ENCODE measurements at places on chromosomes 7 and 10.

- DNase-seq: no peak
These were observed 78.0 kb upstream of the MACROH2A2 start for GRCh38 chr10:69974551-69975155.

GRCh38 chr7:132825932-132826835 lies 249.9 kb upstream of the PLXNA4 start:
- DNase-seq: no peak

DNA sequence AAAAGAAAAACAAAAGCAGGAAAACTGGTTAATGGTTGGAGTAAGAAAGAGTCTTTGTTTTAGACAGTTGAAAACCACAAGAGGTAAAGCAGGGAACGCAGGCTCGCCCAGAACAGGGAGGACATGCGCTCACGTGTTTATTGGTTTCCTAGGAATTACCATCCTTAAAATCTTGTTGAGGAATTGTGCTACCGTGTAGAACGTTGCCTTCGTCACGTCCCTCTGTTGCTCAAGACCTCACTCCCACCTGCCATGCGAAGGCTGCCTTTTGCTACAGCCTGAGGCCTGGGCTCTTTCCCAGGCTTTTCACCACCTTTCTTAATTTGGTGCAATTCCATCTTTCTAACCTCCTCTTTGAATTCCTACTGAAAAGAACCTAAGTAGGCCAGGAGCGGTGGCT lies 61.6 kb upstream of the CAMK1D start:
- DNase-seq: no peak

GRCh38 chr7:159147687-159148086 lies 3.0 kb upstream of the VIPR2 start:
- no peak for DNase-seq

DNA sequence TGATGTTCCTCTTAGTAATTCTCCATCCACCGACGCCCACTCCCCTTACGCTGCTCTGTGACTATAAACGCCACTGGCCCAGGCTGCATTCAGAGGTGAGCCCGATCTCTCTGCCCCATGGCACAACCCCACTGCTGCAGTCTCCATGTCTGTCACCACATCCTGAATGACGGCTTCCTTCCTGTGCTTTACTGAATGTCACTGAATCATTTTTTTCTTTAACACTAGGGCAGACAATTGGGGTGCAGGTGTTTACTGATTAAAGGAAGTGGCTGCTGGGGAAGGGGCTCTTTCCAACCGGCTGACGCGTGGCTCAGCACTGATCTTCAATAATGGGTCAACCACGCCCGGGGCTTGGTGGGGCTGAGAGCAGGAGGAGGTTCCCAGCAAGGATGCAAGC lies 208.3 kb downstream of the USP6NL start:
- peak; percentile 76 for DNase-seq

DNA sequence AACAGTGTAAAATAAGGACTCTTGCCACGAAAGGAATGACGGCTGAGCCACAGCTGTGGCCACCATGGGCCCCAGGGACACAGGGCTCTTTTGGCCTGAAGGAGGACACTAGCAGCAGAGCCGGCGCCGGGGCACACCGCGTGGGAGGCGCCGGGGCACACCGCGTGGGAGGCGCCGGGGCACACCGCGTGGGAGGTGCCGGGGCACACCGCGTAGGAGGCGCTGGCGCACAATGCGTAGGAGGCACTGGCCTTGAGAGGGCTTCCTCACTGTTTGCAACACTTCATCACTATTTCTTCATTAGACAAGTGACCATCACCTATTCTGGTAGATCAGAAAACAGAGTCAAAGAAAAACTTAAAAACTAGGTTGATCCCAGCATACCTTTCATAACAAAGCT lies 23.4 kb downstream of the ESYT2 start:
- no peak for DNase-seq

DNA sequence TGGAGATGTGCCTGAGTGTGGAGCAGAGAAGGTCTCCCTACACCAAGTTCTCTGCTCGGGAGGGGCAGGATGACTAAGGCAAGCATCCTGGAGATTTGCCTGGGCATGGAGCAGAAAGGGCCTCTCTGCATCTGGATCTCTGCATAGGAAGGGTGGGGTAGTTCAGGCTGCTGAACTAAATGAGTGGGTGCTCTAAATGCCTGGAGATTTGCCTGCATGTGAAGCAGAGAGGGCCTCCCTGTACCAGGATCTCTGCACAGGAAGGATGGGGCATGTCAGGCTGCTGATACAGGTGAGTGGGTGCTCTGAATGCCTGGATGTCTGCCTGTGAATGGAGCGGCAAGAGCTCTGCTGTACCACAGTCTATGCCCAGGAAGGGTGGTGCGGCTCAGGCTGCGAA lies 680.7 kb downstream of the SUGCT start:
- DNase-seq: no peak

- DNase-seq: no peak
These were observed 126.3 kb downstream of the LRRC18 start for GRCh38 chr10:48813291-48813690.

GRCh38 chr10:67200913-67201564 lies 275.2 kb downstream of the LRRTM3 start:
- no peak for DNase-seq

- peak; percentile 99 for DNase-seq
These were observed at the start of gene GSTO2 for GRCh38 chr10:104268713-104269645. Gene GSTO2, plus strand, starts transcription at chr10:104269184. Its CDS starts 5,732 bp downstream, at chr10:104274916.

GRCh38 chr7:27165089-27165995 lies at the start of gene HOXA9:
Gene HOXA9, minus strand, starts transcription at chr7:27165537. Its CDS starts 80 bp downstream, at chr7:27165457.
- no peak for DNase-seq

GRCh38 chr10:21990449-21990848 lies 13.1 kb downstream of the DNAJC1 start:
- no peak for DNase-seq

DNA sequence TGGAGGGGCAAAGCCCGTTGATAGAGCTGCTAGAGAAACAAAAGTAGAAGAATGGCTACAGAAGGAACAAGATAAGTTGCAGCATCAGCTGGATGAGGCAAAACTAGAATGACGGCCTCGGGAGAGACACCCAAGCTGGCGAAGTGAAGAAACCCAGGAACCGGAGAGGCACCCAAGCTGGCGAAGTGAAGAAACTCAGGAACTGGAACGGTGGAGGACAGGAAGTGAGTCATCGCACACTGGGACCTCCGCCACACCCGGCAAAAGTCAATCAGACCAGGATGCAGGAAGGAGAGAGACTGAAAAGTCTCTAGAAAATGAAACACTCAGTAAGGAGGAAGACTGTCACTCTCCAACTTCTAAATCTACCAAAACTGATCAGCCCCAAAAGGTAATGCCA lies 133.0 kb upstream of the NEBL start:
- no peak for DNase-seq

GRCh38 chr7:143846692-143847091 lies 55.3 kb downstream of the TCAF1 start:
- no peak for DNase-seq

GRCh38 chr7:122219253-122219865 lies 75.3 kb upstream of the AASS start:
- DNase-seq: no peak

GRCh38 chr7:100370303-100370702 lies 3.0 kb upstream of the PILRA start:
- no peak for DNase-seq

DNA sequence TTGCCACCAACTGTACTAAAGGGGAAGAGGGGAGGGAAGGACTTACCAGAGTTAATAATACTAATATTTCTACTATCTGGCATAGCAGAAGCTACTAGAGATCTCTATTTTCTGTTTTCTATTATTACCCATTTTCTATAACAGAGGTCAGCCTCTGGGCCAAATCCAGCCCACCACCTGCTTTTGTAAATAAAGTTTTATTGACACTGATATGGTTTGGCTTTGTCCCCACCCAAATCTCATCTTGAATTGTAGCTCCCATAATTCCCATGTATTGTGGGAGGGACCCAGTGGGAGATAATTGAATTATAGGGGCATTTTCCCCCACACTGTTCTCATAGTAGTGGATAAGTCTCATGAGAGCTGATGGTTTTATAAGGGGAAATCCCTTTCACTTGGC lies 45.9 kb upstream of the CUL1 start:
- no peak for DNase-seq

DNA sequence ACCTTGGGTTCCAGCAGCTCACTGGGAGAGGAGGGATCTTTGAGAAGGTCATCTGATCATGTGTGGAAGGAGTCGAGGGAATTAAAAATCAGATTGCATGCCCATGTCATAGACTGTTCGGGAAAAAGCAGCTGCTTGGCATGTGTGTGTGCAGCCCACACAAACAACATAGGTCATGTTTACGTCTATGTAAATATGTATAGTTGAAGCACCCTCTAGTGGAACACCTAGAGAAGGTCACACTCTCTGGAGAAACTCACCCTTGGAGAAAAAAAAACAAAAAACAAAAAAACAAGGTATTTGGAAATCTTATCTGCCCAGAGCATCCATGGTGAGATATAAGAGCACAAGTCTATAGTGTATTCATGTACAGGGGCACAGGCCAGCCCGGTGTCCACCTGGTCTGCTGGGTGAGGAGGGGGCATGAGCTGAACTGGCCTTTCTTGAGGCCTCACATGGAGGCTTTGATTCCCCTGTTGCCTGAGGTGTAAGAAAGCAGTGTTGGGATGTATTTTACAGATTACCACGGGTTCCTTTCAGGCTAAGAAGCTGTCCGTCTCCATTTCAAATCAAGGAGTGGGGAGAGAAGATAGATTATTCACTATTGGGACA lies 98.0 kb downstream of the NPY start:
- DNase-seq: no peak

DNA sequence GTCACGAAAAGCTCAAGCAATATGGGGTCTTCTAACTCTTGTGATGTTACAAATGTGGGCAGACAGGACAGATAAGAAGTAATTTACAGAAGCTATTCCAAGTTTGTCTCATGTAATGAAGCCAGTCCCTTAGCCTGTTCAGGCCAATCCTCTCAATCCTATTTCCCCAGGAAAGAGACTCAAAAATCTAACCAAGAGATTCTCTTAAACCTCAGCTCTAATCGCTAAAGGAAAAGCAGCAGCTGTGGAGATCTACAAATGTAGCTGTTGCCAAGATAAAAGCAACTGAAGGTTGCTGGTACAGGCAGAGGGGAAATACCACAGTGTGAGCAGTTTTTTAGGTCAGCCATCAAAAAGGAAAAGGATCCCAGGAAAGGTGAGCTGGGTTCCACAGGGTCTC lies 39.3 kb downstream of the ANK3 start:
- DNase-seq: no peak

DNA sequence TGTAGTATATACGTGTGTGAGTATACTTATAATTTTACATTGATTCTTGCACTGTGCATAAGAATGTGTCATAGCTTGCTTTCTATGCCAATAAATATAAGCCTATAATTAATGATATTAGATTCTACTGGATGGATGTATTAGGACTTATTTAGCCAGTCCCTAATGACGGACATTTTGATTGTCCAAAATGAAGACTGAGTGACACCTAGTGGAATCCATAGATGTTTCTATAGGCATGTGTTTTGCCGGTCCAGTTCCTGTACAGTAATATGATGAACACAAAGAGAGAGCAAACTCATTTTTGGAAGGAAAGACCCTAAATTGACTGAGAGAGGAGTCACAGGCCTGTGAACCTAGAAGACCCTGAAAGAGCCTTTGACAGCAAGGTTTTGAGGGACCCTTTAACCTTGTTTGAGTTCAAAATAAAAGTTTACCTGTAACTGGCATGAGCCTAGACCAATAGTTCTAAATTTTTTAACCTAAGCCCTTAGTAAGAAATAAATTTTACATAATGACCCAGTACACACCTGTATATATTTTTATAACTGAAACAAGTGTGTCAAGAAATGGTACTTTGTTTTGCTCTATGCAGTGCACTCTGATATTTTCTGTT lies 42.4 kb upstream of the AGBL3 start:
- no peak for DNase-seq

- DNase-seq: no peak
These were observed 58.9 kb downstream of the HIPK2 start for GRCh38 chr7:139718859-139719258.

GRCh38 chr7:139626817-139627216 lies 103.3 kb downstream of the CLEC2L start:
- DNase-seq: peak; percentile 20

DNA sequence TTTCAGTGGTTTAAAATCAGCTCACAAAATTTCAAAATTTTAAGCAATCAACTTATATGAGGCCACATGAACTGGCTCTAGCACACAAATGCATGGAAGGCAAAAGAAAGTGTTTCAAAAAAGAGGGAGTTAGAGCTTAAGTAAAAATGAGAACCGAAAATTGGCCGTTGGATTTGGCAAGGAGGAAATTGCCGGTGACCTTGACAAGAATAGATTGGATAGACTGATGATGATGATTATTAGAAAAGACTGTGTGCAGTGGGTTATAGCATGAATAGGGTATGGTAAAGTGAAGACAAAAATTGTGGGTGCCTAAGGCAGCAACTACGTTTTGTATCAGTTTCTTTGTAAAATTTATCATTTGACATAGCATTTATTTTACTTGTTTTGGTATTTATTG lies 175.7 kb downstream of the SEMA3D start:
- no peak for DNase-seq

- DNase-seq: no peak
These were observed 17.5 kb downstream of the RCC1L start for GRCh38 chr7:75055830-75056772.

GRCh38 chr7:75915416-75916156 lies 631 bp downstream of the POR start:
- peak; percentile 25 for DNase-seq

DNA sequence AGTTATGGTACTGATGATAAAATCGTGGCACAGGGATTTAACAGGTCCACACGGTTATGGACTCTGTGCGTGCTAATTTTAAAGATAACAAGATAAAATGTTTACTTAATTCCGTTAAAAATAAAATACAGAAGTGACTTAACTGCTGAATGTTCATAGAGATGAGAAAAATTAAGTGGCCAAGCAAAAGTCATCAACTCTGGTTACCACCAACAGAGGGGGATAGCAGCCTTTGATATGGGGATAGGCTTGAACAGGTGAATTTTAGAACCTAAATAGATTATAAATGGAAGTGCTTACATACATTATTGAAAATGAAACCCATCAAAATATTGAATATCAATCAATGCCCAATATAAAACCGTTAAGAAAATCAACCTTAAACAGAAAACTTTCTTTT lies 245.0 kb downstream of the WDR37 start:
- no peak for DNase-seq

DNA sequence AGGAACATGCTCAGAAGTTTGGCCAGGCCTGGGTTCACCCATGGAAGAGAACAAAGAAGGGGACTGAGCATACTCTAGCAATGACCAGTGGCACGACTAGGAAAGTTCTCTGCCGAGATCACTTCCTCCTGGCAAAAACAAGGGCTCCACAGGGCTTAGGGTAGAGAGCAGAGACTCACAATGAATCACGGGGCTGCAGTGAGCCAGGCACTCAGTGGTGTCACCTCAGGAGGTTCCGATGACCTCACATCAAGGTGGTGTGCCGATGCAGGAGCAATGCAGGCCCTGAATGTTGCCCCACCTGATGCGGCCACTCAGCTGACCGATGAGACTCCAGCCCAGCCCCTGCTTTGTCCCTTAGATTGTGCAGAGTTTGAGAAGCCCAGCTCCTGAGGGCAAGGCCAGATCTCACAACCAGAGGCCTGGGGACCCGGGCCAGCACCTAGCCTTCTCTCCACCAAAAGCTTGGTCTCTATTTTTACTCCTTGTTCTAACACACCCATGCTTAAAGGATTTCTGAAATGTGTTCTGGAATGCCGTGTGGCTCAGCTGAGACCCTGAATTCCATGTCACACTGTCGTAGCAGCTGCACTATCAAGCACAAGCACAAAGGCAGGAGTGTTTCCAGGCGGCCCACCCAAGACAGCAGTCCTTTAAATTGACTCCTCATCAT lies 60.9 kb downstream of the COBL start:
- no peak for DNase-seq
